Glomerular endothelial cell (primary cell): ENCODE measurements at places on chromosomes 12 and 14. TPM values are rescaled to one million over a fixed set of nuclear protein-coding genes. Genes with fewer than 3 reads are reported as not detected.

The SYT10 gene
- not detected in 2 replicates for total RNA-seq

The LBHD2 gene
- not detected in 2 replicates for total RNA-seq

DNA sequence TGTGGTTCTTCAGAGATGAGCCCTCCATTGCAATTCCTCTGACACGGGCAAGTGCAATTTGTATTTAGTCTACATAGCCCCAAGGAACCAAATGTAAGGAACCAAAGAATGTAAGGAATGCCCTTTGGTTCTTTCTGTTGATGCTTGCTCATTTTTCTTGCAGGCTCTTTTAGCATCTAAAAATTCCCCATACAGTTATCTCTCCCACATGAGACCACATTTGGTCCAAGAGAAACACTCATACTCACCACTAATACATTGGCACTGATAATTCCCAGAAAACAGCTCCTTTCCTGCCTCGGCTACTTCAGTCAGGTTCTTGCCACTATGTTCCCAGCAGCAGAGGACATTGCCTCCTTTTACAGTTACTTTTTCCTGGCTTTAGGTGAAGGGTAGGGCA, 332.6 kb downstream of the AEBP2 start:
- no peak for DNase-seq

DNA sequence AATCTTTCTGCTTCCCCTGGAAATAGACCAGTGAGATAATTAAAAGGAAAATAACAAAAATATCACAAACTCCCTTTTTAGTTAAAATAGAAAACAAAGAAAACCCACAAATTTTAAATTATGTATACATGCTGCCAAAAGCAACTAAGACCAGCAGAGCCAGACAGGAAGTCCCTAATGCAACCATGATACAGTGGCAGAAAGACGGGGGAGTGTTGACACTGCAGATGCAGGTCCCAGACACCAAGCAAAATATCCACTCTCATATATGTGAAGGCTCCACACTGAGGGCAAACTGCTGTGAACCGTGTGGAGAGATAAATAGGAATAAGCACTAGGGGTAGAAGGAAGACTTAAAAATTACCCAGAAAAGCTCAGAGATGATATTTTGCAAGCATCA, 401.0 kb downstream of the BTG1 start:
- DNase-seq: no peak

- peak; percentile 2 for DNase-seq
Observed at GRCh38 chr12:76927170-76927784, 48.5 kb upstream of the CSRP2 start.

The AICDA gene
- total RNA-seq: not detected in 2 replicates

The MAP1LC3B2 gene
- 0.78 and 0.82 TPM in 2 replicates for total RNA-seq

The TXNRD1 gene
- total RNA-seq: 171 and 346 TPM in 2 replicates

DNA sequence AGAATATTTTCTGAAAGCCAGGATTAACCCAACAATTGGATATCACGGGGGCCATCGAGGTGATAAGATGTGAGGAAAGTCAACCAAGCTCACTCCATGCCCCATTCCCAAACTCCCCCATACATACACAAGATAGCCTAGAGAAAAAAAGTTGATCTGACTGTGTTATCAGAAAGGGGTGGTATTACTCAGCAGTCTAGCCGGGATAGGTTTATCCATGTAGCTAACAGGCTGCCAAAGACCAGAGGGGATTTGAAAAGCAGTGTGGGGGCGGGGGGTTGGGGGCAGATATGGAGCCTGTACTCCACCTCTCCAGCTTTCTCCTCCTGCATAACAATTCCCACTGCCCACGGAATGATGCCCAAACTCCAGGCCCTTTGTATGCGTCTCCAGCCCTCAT, 13.2 kb upstream of the MAP1LC3B2 start:
- no peak for DNase-seq

GRCh38 chr12:62876938-62877548, 57.9 kb downstream of the PPM1H start:
- no peak for DNase-seq

The FAM234B gene
- 5.6 and 6.8 TPM in 2 replicates for total RNA-seq

DNA sequence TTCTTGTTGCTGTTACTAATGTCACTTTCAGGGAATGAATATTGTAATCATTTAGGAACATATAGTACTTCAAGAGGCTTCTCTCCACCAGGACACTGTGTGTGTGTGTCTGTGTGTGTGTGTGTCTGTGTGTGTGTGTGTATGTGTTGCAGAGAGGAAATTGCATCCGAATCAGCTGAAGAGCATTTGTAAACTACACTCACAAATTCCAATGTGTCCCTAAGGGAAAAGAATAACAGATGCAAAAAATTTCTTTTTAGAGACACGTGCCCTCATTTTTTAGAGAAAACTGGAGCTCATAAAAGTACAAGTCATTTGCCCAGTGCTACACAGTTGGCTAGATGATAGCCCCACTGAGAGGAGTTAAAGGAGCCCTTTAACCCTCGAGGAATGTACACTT, 168.8 kb downstream of the ANO4 start:
- DNase-seq: no peak

DNA sequence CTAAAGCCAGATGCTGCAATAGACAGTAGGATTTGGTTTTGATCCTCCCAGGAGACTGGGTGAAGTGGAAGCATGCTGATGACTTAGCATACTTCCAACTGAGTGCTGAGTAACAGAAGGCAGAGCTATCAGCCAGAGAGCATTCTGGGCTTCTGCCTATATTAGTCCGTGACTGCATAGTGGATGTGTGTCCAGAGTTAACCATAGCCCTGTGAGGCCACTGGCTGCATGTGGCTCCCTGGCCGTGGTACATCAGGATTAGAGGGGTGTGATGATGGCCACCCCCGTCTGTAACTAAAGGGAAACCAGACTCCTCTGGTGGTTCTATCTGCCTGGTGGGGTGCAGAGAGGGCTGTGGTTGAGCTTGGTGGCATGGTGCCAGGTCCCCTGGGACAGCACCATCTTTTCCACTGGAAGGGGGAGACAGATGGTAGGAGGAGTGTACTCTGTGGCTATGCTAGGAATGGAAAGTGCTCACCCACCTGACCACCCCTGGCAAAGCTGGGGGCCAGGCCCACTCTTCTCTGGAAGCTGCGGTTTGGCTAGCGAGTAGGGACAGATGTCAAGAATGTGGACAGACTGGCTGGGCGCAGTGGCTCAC, 27.4 kb downstream of the ABCD4 start:
- no peak for DNase-seq
